ENCODE measurements at places on chromosomes 7 and 10.

DNA sequence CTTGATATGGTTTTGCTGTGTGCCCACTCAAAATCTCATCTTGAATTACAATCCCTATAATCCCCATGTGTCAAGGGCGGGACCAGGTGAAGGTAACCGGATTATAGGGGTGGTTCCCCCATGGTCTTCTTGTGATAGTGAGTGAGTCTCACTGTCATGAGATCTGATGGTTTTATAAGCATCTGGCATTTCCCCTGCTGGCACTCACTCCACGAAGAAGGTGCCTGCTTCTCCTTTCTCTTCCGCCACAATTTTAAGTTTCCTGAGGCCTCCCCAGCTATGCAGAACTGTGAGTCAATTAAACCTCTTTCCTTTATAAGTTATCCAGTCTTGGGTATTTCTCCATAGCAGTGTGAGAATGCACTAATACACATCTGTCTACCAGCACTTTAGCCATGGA is 109.5 kb upstream of the SDK1 start:
- no peak for DNase-seq

DNA sequence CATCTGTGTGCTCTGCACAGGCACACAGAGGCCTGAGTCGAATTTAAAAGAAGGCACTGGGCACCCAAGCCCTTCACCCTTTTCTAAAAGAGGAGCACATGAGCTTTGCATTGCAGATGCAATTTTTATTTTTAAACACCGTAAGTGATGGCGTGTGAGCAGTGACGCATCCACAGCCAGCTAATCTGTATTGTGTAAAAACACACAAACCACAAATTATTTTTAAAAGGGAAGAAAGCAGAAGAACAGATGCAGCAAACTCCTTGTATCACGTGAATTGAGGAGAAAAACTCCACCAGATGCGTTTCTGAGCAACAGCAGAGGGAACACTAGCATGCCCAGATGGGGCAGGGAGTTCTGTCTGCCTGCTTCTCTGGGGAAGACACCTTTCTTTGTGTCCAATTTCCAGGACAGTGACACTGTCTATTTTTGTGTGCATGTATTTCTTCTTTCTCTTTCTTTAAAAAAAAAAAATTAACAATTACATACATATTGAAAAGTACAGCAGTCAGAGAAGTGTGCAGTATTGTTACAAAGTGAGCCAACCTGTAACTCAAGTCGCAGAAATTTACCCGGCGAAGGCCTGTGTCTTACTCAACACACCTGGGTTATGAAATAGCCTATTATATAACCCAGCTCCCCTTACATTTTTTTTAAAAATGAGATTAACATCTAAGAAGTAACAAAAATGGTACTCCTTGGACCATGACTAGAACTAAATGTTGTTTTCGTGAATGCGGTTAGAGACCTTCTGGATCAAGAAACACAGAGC is 39.2 kb downstream of the EEPD1 start:
- no peak for DNase-seq

DNA sequence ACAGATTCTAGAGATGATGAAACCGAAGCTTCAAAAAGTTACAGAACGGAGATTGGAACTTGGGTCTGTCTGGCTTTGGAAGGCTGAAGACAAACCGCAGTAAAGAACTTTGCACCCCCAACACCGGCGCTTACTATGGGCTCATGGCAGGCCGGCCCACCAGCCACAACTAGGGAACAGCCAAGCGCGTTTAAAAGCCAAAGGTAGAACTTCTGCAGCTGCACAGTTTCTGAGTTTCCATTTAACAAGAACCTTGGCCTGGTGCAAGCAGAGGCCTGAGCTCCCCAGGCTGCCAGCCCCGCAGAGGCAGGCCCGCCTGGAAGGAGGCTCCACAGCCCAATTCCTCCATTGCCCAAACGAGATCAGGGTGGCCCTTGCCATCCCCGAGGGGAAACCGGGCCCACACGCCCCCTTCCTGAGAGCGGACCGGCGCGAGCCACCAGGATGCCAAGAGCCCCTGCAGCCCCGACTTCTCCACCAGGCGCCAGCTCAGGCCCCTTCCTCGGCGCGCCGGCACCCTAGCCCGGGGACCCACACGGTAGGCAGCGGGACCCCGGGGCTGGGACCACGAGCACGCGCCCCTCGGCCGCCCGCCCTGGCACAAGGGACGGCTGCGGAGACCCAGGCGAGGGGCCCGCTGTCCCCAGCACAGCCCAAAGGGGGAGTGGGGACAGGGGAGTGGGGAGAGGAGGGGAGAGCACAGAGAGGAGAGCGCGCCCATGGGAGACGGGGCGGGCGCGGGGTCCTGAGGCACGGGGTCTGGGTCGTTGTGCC is 566 bp downstream of the MAD1L1 start:
- no peak for DNase-seq

- DNase-seq: no peak
These were observed 1.6 kb downstream of the LEP start for GRCh38 chr7:128242661-128243060.

- DNase-seq: no peak
These were observed 2.8 kb downstream of the FAM53B start for GRCh38 chr10:124741281-124741921.

GRCh38 chr10:70602665-70603448 is at the start of gene PRF1:
PRF1 (minus strand) TSS chr10:70602741; CDS start chr10:70600902, 1,839 bp downstream.
- DNase-seq: peak; percentile 88

- DNase-seq: no peak
These were observed 326.2 kb upstream of the POT1 start for GRCh38 chr7:125255810-125256209.

GRCh38 chr10:63286340-63286739 is 153.2 kb downstream of the NRBF2 start:
- DNase-seq: no peak

DNA sequence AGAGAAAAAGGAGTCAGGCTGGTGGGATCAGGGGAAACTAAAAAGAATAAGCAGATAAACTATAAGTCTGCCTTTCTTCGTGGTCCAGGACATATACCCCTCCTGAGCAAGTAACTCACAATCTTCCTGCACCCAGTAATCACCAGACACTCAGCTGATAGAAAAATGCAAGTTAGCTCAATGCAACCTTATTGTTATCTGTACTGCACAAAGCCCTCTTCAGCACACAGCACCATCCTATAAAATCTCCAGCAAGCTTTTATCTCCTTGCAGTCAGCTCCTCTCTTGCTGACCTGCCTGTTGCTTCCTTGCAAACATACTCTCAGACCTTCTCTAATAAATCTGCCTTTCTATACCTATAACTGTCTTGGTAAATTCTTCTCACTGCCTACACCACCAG is 6.7 kb downstream of the SLC37A3 start:
- DNase-seq: no peak

- no peak for DNase-seq
These were observed 501.7 kb upstream of the SORCS1 start for GRCh38 chr10:107666214-107666613.

DNA sequence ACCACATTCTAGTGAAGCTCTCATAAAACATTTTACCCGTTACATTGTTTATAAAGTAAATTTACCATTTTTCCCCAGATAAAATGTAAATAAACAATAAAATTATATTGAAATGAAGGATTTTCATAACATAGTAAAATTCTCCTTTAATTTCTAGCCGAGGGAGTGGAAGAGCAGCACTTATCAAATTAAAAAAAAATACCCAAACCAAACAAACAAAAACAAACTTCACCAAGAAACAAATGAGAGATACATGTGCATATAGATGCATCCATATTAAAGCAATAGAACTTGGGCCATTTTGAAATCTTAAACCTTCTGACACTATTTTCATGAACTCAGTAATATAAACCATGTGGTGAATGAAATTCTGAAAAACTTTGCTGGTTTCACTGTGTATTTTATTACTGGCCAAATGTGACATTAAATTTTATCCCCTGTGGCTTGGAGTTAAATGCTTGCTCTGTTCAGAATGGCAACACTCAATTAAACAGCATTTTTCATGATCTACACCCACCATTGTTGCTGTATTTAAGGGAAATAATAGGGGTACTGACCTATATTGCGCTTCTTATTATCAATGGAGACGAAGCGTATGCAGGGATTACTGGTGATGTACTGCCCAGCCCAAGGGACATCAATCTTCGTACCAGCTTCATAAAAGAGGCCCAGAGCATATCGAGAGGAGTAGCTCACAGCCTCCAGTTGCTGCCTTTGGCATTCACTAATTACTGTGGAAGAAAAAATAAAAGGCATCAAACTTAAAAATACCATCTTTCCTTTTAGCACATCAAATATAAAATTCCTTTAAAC is 220.9 kb downstream of the RNLS start:
- no peak for DNase-seq

DNA sequence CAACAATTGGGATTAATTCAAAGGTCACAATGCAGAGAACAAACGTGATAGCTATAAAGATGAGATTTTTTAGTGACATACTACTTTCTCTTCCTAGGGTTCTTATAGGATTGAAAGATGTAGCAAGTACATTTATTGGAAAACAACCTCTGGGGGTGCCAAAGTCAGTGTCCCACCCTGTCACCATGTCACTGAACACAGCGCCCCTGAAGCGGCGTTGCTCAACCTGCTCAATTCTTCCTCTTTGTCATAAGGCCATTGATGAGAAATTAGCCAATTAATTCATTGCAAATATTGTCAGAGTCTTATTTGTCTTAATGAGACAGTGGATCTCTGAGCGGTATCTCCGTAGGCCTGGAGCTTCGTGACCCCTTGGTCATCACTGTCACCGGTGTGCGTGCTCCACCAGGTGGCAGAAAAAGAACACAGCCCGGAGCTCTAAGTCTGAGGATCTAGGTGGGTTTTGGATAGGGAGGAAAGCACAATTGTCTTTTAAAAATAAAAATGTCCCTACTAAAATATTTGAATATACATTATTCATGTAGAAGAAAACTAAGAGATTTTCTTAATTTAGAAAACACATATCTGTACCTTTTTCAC is 362.6 kb downstream of the PAXIP1 start:
- no peak for DNase-seq

DNA sequence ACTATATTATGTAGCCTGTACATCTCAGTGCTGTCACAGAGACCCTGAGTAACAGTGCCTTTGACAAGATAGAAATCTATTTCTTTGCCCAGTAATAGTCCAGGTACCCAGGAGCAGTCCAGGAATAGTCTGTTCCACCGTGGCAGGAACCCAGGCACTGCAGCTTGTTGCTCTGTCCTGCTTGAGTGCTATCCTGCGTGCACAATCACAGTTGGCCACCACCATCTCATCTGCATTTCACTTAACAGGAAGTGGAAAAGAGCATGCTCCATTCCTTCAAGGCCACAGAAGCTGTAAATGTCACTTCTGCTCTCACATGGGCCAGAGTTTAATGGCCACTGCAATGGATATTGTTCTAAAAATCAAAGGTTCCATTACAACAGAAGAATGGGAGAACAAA is 61.5 kb upstream of the PRR15 start:
- DNase-seq: no peak

DNA sequence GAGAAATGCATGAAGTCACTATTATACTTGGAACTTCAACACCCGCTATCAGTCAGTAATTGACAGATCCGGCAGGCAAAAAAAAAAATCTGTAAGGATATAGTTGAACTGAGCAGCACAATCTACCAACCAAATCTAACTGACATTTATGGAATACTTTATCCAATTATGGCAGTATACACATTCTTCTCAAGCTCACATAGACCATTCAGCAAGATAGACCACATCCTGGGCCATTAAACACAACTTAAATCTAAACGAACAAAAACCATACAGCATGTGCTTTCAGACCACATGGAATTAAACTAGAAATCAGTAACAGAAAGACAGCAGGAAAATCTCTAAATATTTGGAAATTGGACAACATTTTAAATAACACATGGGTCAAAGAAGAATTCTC is 112.7 kb downstream of the MPP7 start:
- DNase-seq: no peak

- DNase-seq: no peak
These were observed 53.8 kb downstream of the TAX1BP1 start for GRCh38 chr7:27793780-27794179.

GRCh38 chr10:79937701-79938151 is 11.2 kb downstream of the SFTPD start:
- no peak for DNase-seq

DNA sequence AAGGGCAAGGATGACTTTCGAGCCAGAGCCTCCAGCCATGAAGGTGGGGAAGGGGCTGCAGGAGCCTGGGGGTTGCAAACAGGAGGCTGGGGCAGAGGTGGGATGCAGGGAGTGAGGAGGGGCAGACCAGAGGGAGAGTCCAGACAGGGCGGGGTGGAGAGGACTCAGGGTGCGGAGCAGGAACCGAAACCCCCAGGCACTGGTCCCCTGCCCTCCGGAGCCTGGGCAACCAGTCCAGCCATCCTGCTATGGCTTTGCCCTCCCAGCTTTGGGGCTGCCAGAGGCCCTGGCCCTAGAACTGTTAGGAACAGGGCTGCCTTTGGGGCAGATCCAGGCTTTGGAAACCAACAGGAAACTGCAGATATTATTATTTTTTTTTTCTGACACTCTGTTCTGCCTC is 24.2 kb downstream of the GHRHR start:
- DNase-seq: no peak

DNA sequence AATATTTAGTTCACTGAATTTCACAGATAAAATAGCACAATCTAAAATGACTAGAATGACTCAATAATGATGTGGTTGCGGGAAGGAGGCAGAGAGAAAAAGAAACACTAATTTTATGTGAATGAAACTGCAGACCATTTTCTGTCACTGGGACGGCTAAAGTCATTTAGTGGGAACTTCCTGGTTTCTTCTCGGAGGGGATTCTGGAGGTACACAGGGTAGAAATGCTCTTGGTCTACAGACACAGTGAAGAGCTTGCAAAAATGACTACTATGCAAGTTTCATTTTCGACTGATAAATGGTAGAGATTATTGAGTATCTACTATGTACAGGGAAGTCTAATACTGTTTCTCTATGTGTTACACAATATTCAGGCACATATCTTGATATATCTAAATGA is 63.5 kb upstream of the LRRN3 start:
- DNase-seq: no peak

DNA sequence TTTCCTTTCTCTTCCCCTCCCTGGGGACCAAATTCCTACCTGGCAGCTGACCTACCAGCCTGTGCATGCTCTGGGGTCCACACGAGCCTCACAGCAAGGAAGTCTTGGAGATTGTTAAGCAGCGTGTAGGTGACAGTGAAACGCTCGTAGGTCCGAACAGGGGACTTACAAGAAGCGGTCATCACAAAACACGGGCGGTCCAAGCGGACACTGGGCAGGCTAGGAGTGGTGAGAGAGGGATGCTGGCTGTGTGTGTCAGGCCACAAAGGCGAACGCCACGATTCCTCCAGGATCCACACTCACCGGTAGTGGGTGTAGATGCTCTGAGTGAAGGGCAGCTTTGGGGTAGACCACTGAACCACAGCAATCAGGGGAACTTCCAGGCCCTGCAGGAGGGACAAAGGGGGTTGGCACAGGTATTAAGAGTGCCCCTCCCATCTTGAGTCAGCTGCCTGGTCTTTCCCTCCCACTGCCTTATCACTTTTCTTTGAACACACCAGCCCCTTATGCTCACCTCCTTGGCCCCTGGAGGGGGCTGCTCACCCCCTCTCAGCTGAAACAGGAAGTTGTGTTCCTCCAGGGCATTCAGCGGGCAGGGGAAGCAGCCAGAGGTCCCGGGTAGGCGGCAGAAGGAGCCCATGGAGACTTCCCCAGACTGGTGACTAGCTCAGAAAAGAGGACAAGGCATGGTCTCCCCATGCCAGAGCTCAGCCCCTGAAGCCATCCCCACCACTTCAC is 2.0 kb downstream of the TRAPPC14 start:
- DNase-seq: no peak

GRCh38 chr7:139341776-139342226 is 664 bp downstream of the FMC1 start:
- DNase-seq: no peak

All from stimulated activated CD8-positive, alpha-beta memory T cell treated with anti-CD3 and anti-CD28 coated beads, Interleukin-7, amount 100 ng/mL, for 48 hours (primary cell).